Activated CD8-positive, alpha-beta T cell treated with anti-CD3 and anti-CD28 coated beads for 36 hours (primary cell): ENCODE measurements at places on chromosomes 6 and 20. TPM values are rescaled to one million over a fixed set of nuclear protein-coding genes. Genes with fewer than 3 reads are reported as not detected.

CLPSL2 gene
- not detected for total RNA-seq

EYA4 gene
- total RNA-seq: not detected

TGM3 gene
- not detected for total RNA-seq

PRPH2 gene
- total RNA-seq: not detected

- no peak for DNase-seq
These were observed 37.1 kb upstream of the TFAP2A start for GRCh38 chr6:10451828-10452509.

DNA sequence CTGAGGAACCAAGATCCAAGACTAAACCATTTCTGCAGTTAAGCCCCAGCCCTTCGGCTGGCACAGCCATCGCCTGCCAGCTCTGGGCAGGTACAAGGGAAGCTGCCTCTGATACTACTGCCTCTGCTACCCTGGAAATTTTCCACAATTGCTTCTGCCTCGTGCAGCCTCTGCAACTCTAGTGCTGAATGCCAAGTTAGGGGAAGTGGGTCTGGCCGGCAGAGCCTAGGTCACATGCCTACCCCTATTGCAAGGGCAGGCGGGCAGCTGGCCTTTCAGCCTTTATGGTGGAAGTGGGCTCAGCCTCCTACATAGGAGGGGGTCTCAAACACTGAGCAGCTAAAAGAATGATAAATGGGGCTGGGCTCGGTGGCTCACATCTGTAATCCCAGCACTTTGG lies 44.5 kb upstream of the TULP1 start:
- no peak for DNase-seq

DNA sequence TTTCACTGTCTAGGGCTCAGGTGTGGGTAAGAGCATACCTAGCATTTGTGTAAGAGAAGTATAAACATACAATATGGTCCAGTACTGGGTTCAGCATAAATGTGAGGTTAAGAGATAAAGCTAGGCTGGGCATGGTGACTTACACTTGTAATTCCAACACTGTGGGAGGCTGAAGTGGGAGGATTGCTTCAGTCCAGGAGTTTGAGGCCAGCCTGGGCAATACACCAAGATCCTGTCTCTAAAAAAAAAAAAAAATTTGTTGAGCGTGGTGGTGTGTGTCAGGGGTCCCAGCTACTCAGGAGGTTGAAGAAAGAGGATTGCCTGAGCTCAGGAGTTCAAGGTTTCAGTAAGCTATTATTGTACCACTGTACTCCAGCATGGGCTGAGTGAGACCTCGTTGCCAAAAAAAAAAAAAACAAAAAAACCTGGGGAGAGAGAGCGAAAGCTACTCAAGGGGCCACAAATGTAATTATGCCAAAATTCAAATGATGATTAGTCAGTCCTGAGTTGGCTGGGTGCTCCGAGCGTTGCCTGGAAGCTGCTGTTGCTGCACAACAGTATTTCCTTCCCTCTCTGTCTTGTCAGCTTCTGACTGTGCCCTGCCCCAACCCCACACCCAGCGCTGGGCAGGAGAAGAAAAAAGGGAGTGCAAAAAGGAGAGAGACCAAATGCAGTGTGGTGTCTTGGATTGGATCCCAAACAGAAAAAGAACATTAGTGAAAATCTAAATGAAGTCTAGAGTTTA lies 24.0 kb downstream of the CMTR1 start:
- no peak for DNase-seq

GRCh38 chr6:156820089-156820798 lies 43.1 kb downstream of the ARID1B start:
- DNase-seq: no peak

- DNase-seq: no peak
These were observed 50.2 kb upstream of the EYA4 start for GRCh38 chr6:133190912-133191311.

- no peak for DNase-seq
These were observed 185.9 kb downstream of the UST start for GRCh38 chr6:148932731-148933130.

DNA sequence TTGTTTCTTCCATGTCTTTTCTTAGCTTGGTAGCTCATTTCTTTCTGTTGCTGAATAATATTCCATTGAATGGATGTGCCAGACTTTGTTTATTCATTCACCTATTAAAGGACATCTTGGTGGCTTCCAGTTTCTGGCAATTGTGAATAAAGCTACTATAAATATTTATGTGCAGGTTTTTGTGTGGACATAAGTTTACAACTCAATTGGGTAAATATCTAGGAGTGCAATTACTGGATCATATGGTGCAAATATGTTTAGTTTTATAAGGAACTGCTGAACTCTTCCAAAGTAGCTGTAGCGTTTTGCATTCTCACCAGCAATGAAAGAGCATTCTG lies 16.8 kb upstream of the SDCBP2 start:
- no peak for DNase-seq

DNA sequence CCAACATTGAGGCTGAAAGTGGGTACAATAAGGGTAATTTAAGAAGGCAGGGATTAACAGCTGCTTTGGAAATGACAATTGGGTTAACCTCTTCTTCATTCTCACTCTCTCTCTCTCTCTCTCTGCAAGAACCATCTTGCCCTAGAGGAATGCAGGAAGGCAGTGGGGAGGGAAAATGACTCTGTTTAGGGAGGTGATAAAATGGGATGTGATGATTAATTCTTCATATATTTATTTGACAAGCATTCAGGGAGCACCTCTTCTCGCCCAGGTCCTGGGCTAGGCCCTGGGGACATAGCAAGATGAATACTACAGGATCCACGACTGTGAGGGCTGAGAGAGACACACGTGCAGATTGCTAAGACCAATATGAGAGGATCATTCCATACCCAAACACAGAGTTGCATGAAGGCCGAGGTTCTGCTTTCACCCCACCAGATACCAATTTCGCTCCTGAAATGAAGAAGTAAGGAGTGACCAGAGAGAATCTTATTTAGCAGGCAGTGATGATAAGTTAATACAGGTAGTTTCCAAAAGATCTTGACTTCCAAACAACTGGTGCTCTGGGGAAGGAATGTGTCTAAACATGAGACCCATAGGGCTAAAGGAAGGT lies 13.3 kb upstream of the PTPN1 start:
- DNase-seq: no peak

GRCh38 chr20:2259731-2260130 lies 36.1 kb upstream of the TGM3 start:
- no peak for DNase-seq

DNA sequence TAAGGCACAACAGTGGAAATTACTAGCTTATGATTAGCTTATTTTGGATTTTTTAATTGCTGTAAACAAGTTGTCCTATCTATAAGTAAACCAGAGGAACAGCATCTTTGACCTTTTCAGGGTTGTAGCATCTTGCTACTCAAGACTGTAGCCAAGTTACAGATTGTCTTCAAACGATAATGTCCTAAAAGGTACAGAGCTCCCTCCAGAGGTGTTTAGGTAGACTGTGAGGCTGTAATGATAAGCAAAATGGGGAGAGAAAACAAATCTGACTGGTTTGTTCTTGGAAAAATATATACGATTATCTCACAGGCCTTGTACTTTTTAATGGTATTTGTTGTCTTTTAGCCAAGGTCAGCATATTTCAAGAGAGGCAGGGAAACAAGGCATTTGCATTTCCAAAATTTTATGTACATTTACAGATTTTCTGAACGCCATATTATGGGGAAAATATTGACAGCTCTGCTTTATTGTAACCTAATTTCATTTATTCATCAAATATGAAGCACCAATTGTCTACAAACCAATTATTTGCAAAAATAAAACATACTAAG lies 273.4 kb downstream of the MEI4 start:
- DNase-seq: no peak

GRCh38 chr6:18265787-18266522 lies 1.6 kb upstream of the DEK start:
- peak; percentile 25 for DNase-seq

- no peak for DNase-seq
These were observed 163.9 kb downstream of the FAXC start for GRCh38 chr6:99185525-99185924.

- DNase-seq: no peak
These were observed 42.3 kb upstream of the ALDH8A1 start for GRCh38 chr6:134992155-134992554.

- DNase-seq: no peak
These were observed 94.7 kb upstream of the PLCB4 start for GRCh38 chr20:8974009-8974708.

DNA sequence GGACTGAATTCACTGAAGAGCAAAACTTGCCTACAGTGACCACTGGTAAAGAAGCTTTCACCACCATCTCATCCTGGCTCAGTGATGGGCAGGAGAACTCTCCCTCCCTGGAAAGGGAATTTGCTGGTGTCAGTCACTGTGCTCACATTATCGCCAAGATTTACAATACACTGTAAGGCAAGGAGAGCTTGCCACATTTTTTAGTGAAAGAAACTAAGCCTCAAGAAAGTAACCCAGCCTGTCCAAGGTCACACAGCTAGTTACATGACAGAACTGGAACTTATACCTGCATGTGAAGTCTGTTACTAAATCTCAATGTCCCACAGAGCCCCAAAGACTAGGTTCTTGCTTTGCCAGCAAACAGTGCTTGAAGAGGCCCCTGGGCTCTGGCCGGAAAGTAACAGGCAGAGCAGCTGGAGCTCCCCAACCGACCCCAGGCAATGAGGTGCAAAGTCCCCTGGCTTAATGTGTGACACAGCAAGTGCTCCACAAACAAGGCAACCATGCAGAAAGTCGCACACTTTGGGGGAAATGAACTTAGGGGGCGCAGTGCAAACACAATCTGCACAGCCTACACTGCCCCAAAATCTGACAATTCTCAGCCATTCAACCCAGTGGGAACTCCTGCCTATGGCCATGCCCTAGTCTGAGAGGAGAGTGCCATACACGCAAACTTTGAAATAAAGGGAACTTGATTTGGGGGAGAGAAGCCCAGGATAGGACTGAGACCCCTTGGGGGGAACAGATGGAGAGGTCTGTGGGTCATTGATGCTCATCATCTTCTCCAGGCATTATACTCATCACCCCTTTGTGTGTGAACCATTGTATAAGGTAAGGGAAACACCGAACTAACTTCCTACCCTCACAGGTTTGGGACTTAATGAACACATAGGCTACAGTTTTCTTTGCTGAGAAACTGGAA lies 1.9 kb downstream of the BCL2L1 start:
- peak; percentile 57 for DNase-seq

GRCh38 chr20:55579802-55580201 lies 425.5 kb downstream of the CBLN4 start:
- DNase-seq: no peak
